SHP77 (cell line): ENCODE measurements at places on chromosomes 1 and 21.

DNA sequence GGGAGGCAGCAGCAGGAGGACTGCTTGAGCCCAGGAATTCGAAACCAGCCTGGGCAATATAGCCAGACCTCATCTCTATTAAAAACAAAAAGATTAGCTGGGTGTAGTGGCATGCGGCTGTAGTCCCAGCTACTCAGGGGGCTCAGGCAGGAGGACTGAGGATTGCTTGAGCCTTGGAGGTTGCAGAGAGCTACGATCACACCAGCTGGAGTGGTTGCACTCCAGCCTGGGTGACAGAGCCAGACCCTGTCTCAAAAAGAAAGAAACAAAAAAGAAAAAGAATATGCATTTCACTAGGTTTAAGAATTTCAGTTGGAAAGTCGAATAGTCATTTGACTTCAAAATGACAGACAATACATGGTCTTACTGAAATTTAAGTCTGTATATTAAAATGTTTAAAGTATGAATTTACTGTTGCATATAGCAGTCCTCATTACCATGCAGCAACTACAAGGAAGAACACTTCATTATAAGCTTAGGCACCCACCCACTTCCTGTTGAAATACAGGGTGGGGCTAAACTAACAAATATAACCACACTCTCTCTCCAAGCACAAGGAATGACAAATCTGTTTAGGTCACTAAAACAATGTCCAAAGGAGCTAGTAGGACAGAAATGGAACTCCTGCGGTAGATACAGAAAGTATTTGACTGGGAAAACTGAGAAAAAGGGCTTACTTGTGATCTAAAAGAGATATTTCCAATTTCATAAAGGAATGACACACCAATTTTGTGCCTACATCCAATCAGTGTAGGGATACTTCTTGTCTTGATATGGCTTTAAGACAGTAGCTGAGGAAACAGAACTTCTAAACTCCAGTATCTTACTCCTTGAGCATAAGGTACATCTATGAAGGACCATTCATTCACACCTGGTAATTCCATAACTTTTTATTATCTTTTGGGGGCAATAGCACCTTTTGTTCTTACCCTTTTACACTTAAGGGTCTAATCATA, 44.1 kb downstream of the GPR3 start:
- no peak for DNase-seq

DNA sequence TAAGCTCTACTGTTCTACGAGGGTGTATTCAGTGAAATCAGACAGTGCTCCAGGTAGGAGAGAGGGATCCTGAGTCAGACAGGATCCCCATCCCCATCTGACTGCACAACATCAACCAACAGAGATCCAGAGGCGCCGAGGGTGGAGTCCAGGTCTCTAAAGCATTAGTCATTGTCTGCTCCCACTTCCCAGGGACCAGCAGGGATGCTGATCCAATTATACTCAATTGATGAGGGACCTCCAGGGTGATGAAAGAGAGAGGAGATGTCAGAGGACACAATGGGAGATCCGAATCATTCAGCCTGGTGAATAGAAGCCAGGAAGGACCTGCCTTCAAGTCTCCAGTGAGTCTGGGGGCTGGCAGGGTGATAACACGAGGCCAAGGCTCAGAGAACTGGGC, 39.5 kb upstream of the STMN1 start:
- no peak for DNase-seq

DNA sequence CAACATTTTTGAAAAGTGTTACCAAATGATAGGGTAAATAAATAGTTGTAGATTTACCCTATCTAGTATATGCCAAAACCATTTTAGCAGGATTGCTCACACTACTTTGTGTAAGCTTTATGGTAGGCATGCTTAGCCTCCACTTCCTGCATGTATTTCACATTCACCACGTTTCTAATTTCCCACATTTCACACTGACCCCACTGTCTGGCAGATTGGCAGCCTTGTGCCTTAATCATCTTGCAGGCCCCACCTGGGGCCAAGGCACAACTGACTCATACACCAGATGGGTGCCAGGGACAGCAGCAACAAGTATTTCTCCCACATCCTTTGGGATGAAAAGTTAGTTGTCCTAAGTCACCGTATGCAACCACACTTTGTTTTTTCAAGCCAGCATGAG, 21.2 kb upstream of the CENPF start:
- DNase-seq = no peak

DNA sequence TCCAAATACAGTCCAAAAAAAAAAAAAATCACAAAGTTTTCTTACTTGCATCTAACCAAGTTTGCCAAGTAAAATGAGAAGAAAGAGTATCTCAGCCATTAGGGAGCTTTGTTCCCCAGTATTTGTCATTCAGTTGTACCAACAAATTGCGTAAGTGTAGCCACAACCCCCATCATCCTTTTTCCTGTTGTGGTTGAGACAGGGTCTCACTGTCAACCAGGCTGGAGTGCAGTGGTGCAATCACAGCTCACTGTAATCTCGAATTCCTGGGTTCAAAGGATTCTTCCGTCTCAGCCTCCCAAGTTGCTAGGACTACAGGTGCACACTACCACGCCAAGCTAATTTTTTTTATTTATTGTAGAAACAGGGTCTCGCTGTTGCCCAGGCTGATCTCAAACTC, 9.5 kb downstream of the STX6 start:
- no peak for DNase-seq

DNA sequence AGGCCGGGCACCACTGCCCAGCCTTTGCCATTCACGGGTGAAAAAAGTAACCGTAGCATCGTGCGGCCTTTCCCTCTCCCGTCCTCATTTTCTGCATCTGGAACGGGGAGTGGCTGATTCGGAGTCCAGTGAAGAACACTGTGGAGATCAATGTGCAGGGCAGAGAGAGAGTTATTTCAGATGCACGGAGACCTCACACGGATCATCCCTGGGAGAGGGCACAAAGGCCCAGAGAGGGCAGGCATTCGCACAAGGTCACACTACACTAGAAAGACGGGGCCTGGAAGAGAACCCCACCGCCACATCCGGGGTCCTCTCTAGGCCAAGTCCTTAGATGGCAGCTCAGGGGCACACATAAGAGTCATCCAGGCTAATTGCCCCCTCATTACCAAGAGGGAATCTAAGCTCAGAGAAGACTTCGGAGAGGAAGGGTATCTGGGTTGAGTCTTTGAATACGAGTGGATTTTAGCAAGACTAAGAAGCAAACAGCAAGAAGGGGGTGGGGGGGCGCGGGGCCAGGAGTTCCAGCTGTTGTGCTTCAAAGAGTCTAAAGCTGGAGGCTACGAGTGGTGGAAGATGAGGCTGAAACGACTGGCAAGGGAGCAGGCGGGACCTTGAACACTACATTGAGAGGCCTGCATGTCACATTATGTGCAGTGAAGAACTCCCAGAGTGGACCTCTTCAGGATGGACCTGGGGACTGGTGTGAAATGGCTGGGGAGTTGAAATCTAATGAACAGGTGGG, 857 bp downstream of the GPX7 start:
- DNase-seq = no peak

- DNase-seq = peak; percentile 63
Measured at GRCh38 chr1:31714442-31715086, 10.7 kb upstream of the COL16A1 start.

GRCh38 chr21:34707876-34708325, 39.1 kb downstream of the CLIC6 start:
- DNase-seq = no peak

DNA sequence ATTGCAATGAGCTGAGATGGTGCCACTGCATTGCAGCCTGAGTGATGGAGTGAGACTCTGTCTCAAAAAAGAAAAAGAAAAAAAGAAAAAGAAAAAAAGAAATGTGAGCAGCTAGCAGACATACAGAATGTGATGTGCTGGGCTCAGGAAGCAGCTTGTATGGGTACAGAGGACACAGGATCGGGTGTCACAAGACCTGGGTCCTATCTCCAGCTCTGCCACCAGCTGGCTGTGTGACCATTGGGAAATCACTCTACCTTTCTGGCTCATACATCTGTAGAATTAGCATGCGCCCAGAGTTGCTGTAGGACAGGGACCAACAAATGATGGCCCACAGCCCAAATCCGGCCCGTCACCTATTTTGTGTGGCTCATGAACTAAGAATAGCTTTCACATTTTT, 3.3 kb upstream of the PLA2G2C start:
- DNase-seq = no peak

DNA sequence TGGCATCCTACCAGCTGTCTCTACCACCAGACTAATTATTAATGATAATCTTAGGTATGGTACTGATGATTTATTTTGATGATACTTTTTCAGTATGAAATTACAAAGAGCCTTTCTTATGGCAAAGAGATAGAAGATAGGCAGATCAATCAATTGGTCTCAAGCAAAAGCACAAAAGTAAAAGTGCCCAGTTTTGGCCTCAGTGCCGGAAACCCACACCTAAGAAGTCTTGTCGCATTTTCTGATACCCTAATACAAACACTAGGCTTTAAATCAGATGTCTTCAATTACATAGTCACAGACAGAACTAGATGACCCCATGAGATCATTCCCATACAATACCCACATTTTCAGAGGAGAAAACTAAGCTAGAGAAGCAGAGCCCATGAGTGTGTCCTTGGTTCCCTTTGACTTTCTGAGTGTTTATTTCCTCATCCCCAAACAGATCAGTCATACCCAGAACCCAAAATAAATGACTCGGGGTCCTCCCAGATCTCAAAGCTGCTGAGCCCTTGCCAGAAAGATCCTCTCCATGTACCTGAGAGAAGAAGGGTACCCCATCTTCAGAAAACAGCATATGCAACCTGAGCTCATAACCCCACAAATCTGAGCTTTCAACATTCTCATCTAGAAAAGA, 7.7 kb downstream of the ITPKB start:
- no peak for DNase-seq

DNA sequence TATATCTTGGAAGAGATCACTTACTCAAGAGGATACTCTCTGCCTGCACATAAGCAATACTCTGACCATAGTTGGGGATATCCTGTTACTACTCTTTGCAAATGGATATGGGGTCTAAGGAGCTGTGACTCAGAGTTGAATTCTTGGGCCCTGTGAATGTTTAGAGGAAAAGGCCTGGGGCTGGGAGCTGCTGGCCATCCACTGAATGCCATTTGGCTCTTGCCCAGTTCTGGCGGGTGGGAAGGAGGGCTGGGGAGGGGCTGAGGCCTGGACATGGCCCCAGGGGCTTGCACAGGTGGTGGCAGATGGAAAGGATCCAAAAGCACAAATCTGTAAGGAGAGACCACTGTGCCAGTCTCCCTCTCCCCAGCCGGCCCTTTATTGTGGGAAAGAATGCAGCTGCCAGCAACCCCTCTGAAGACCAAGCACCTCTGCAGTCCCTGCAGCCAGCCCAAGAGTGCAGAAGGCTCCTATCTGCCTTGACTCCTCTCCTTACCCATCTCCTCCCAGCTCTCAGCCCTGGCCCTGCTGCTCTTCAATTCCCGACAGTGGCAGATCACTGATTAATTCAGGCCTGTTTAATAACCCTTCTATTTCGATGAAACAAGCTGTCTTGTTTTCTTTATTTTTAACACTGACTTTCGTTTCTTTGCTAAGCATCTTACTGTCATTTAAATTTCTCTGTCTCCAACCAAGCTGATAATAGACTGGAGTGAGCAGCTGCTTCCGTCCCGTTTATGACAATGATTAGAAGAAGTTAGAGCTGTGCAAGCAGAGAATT, 12.1 kb downstream of the PLXNA2 start:
- DNase-seq = no peak

DNA sequence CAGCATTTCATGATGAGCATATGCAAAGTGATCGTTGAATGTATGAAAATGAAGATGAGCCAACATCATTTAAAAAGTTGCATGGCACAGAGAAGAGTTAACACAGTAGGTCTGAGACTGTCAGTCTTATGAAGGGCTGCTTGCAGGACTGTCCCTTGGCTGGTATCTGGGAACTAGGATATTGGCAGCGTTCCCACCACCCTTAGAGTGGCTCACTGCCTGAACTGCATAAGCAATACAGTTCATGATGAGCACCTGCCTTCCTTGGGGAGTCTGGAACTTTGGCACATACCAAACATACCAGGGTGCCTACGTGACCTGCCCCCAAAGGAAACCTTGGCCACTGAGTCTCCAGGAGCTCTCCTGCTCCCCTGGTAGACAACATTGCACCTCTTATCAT, 161.8 kb downstream of the DSCAM start:
- DNase-seq = no peak

- DNase-seq = no peak
Measured at GRCh38 chr21:45508607-45509565, 33.4 kb downstream of the SLC19A1 start.

DNA sequence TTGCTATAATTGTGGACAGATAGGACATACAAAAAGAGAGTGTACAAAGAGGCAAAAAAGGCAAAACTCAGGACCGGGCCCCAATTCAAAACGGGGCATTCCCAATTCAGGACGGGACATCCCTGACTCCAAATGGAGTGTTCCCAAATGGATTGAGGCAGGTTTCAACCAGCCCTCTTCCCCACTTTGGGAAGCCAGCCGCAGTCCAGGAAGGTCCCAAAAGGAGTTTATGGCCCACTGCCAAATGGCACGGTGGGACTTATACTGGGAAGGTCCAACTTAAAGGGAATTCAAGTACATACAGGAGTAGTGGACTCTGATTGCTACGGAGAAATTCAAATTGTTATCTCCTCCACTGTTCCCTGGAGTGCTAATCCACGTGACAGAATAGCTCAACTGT, 3.5 kb upstream of the ZNF669 start:
- no peak for DNase-seq

DNA sequence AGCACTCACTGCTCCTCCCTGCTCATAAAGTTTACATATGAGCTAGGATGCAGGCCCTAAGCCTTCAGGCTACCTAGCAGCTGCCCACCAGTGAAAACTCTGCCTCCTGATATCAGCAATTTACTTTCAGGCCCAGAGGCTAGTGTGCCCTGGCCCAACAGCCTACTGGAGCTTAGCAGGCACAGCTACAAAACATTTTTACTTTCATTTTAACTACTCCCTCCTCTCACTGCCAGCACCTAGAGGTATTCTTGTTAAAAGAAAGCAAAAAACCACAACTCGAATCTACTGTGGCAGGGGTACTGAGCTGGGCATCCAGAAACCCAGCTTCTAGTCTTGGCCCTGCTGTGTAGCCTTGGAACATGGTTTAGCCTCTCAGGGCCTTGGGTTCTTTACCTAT, 5.8 kb upstream of the LORICRIN start:
- DNase-seq = no peak

GRCh38 chr21:41295721-41296254, 20.8 kb upstream of the FAM3B start:
- DNase-seq = no peak

DNA sequence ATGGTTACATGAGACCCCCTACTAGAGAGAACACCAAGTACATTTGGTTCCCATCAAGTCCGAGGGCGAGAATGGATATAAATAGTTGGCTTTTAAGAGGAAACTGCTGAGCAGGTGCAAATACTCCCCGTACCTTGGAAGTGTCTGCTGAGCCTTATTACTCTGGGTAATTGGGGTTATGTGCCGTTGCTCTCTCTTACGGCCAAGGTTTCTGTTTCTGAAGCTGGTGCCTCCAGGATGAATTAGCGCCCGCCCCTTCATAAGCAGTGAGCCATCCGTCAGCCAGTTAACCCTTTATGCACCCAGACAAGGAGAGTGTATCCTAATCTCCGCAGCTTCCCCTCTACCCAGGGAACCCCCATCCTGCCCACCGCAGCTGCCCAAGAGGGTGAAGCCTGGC, 90.4 kb upstream of the AJAP1 start:
- DNase-seq = no peak
